ENCODE measurements at places on chromosomes 16 and 17.

DNA sequence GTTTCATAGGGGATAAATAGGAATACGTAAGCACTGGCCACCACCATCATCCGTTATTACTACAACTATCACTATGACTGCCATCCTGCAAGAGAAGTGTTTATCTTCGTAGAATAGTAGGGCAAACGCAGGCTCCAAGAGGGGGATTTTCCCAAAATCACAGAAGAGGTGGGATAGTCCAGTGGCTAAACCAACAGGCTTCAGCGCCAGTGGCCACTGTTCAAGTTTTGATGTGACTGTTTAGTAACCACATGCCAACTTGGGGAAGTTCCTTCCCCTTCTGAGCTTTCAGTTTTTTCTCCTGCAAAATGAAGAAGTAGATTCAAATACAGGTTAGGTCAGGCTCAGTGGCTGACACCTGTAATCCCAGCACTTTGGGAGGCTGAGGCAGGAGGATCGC lies 60.7 kb upstream of the GRIN2A start:
- DNase-seq: no peak

DNA sequence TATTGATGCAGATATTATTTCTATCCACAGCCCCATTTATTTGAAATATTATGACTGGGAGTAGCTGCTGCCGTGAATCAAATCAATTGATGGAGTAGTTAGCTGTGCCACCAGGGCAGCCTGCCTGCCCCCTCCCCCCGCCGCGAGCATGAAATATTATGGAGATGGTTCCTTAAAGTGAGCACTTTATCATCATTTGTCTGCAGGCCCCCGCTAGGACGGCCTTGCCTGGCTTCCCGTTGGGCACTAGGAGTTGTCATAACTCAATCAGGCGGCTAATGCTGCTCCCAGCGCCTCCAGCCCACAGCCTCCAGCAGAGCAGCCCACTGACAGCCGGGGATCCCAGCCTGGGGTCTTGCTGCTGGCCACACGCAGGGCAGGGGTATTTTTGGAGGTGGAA lies 173.9 kb downstream of the SALL1 start:
- DNase-seq: peak; percentile 17

DNA sequence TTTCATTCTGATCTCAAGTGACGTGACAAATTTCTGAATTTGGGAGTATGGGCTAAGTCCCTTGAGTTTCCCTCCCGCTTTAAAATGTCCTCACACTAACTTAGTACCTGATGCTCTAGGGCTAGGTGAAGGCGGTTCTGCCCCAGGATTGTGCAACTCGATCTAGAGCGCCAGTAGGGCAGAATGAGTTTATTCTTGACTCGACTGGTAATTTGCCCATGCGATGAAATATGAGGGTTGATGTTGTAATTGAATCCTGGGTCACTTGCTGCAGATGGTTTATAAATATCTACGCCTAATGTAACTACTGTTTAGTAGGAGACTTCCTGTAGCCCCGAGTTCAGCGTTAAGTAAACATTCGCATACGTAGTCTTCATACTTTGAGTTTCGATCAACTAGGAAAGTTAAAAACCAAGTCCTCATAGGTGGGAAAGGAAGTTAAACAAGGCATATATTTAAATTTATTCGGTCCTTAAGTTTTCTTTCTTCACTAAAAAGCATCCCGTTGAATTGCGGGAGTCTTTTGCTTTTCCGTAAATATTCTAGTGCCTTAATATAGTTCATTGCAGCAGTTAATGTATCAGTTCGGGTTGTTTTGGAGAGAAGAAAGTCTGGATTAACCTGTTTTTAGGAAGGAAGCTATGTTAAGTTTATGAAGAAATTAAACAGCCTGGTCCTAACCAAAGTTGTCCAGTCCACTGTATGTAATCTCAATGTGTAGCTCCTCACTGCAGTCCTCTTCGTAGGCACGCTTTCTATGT lies 1.6 kb downstream of the CTCF start:
- no peak for DNase-seq

DNA sequence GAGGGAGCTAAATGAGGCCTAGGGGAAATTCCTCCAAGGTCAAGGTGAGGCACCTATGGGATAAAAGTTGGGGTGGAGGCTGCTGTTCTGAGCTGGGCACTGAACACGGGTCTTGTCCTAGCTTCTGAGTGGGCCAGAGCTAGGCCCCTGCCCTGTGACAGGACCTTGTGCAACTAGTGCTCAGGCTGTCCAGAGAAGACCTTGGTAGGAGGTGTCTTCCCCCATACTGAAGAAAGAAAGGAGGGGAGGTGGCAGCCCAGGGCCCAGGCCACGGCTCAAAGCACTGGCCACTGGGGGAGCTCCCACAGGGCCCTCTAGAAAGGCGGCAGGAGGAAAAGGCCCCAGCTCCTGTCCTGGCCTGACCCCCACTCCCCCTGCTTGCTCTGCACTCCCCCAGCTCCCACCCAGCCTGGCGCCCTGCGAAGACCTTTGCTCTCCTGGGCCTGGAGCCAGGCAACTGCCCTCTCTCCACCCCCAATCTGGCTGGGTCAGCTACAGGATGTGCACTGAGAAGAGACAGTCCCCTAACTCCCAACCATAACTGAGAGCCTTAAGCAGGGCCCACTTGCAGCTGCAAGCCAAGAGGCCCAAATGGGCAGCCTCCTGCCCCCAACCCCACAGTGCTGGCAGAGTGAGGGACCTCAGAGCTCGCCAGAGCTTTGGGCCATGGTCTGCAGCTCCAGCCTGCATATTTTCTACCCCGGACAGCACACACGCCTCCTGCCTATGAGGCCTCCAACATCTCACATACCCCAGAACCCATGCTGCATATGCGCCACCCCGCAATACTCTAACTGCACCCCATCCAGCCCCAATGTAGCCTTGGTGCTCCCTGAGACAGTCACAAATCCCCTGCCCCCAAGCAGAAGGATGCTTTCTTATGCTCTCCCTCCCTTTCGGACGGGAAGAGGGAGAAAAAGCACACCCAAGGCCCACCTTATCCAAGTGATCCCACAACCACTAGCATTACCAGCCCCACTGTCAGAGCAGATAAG lies 15.3 kb downstream of the HSD11B2 start:
- DNase-seq: no peak

DNA sequence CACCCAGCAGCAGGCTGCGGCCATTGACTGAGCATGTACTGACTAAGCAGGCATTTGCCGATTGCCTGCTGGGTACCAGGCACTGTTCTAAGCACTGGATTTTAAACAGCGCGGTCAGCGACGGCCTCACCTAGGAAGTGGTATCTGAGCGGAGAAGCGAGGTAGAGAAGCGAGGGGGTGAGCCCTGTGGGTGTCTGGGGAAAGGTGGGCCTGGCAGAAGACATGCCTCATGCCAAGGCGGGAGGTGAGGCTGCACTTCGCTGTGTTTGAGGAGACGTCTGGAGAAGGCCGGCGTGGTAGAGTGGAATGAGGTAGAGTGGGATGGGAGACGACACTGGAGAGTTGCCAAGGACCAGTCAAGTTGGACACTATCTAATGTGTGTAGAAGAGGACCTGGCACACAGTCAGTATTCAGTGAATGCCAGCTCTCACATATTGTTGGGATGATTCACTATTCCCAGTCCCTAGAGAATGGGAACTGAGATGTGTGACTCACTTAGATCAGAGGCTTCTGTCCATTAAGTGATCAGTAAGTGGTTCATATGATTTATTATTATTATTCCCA lies 14.4 kb downstream of the SYCE1L start:
- DNase-seq: no peak

DNA sequence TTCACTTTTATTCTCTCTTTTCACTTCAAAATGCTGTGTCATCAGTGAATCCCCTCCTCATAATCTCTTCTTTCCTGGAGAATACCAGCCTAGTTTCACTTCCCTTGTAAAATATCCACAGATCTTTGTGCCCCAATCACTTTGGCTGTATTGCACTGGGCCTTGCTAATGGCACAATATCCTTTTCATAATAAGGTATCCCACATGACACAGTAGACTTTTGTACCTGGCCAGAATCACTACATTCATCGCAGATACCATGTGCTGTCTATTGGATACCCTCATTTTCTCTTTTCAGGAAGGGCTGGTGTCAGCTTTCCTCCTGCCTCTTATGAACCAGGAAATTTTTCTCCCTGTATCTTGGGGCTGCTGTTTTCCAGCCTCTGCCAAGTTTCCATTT lies 25.7 kb upstream of the TOX3 start:
- DNase-seq: no peak

DNA sequence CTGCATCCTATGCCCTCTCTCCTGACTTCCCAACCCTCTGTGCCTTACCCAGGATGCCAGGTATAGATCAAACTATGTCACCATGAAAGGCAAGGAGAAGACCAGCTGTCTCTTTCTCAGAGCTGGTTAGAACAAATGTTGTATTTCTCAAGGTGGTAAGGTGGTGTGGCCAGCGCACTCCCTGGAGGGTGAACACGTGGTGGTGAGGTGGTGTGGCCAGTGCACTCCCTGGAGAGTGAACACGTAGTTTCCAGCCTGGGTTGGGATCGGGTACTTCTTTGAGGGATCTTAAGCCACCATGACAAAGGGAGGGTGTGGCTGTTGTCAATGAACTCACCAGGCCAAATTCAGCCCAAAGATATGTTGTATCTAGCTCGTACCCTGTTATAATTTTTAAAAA lies 26.8 kb downstream of the KATNIP start:
- no peak for DNase-seq

GRCh38 chr17:57574040-57574513 lies 171.0 kb downstream of the CCDC182 start:
- no peak for DNase-seq

- peak; percentile 49 for DNase-seq
Observed at GRCh38 chr16:67653128-67653788, 6.8 kb downstream of the ACD start.

DNA sequence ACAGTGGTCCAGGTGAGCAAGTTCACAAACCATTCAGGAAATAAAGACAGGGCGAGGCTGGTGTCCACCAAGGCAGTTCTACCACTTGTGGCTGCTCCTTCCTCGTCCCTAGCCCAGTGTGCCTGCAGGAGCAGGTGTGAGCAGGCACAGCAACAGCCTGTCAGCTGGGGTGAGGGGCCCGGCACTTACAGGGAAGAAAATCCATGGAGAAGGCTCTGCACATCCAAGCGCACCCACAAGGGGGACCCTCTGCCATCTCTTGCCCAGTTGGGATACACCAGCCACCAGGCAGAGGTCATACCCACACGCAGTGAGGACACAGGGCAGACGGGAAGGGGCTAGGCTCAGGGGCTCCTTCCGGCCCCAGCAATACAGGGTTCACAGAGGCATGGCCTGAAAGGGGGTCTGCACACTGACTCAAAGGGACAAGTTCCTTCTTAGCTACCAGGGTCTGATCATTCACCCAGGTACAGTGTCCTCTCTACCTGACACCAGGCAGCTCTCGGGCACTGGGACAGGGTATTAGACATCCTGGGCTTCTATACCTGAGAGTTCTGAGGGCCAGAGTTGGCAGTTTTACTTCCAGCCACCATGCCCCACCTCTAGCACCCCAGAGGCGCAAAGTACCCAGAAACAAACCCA lies 27.0 kb downstream of the CDIP1 start:
- peak; percentile 70 for DNase-seq

GRCh38 chr17:79035686-79036085 lies 11.7 kb downstream of the C1QTNF1 start:
- DNase-seq: no peak

- no peak for DNase-seq
Observed at GRCh38 chr17:75315541-75316243, 26.5 kb upstream of the SLC25A19 start.

DNA sequence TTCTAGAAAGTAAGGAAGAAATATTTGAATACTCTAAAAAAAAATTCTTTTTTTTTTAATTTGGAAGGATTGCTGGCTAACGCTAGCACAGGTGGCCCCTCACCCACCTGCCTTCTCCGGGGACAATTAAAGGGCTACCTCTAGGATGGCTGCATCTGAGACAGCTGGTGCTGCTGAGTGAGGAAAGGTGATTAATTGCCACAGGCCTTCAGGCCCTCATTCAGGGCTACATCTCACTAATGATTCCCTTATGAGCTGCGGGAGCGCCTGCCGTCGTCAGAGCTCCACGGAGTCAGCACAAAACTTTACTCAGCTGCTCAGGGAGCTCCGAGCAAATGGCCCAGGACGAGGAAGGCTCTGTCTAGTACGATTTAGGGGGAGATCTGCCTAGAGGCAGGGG lies 27.0 kb upstream of the AKTIP start:
- peak; percentile 28 for DNase-seq

DNA sequence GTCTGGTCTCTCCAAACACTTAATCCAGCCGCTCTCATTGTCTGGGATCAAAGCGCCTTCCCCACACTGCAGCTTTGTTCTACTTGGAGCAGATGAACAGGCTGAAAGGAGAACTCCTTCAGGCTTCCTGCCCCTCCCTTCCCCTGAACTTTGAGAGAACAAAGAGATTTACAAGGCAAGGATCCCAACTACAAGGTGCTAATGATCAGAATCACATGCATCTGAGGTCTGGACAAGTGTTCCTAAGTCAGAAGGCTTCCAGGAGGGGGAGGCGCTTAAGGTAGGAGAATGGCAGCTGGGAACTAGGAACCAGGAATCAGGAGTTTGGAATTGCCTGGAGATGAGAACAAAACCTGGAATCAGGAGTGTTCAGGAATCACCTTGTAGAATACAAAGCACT lies 606.3 kb upstream of the CDH11 start:
- DNase-seq: no peak

DNA sequence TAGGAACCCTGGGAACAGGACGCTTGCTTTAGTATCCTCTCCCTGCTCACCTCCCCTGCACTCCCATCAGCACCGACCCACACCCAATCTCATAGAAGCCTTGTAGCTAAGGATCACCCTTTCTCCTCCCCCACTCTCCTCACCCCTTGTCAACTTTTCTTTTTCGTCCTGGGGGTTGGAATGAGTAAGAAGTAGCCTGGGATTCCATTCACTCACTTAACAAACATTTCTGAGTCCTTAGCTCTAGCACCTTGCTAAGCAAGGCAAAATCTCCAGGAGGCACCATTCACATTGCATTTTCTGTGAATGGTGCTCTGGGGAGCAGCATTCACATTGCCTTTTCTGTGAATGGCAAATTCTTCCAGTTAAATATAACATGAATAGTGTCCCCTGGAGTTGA lies 1.1 kb upstream of the PGAP3 start:
- DNase-seq: no peak

GRCh38 chr17:10776381-10776780 lies 27.5 kb downstream of the TMEM238L start:
- no peak for DNase-seq

DNA sequence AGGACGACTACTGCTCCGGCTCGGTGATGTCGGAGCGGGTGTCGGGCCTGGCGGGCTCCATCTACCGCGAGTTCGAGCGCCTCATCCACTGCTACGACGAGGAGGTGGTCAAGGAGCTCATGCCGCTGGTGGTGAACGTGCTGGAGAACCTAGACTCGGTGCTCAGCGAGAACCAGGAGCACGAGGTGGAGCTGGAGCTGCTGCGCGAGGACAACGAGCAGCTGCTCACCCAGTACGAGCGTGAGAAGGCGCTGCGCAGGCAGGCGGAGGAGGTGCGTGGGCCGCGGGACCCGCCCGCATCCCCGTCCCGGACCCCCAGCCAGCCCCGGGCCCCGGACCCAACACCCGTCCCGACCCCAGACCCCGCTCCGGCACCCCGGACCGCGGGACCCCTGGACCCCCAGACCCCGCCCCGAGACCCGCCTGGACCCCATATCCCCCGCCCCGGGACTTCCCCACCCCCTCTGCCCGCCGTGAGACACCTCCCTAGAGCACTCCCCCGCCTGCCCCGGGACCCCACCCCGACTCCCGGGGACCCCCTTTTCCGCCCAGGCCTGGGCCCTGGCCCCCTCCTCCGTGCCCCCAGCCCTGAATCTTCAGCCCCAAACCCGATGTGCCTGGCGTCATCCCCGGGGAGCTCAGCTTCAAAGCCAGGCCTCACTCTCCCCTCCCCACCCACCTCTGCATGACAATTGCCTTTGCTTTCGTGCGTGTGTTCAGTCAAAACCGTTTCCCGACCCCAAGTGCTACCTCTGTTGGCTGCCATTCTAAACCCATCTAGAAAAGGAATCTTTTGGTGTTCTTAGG lies 594 bp downstream of the MAPK8IP3 start:
- DNase-seq: peak; percentile 41

GRCh38 chr16:24734382-24734781 lies 4.9 kb downstream of the TNRC6A start:
- DNase-seq: no peak
